ENCODE measurements at places on chromosomes 2 and 18. TPM values are rescaled to one million over a fixed set of nuclear protein-coding genes. Genes with fewer than 3 reads are reported as not detected.
A peak's percentile ranks its signal among the peaks of the same experiment; 100 is the strongest.

DNA sequence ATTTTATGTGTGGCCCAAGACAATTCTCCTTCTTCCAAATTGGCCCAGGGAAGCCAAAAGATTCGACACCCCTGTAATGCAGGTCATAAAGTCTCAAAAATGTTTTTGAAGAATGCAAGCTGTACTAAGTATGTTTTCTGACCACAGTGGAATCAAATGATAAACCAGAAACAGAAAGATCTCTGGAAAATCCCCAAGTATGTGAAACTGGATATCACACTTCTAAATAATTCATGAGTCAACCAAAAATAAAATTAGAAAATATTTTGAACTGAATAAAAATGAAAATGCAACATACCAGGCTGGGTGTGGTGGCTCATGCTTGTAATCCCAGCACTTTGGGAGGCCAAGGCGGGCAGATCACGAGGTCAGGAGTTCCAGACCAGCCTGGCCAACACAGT is 34.1 kb upstream of the UBE2F start:
- H3K4me1 ChIP-seq: 0 out of 2 replicates have a peak, but pooled peaks cover 3% of the 10 kb centered on the region
- no peaks in the 10 kb centered on the region for H3K27me3 ChIP-seq
- no peak for DNase-seq
- H3K36me3 ChIP-seq: peaks cover 12% of the 10 kb centered on the region

DNA sequence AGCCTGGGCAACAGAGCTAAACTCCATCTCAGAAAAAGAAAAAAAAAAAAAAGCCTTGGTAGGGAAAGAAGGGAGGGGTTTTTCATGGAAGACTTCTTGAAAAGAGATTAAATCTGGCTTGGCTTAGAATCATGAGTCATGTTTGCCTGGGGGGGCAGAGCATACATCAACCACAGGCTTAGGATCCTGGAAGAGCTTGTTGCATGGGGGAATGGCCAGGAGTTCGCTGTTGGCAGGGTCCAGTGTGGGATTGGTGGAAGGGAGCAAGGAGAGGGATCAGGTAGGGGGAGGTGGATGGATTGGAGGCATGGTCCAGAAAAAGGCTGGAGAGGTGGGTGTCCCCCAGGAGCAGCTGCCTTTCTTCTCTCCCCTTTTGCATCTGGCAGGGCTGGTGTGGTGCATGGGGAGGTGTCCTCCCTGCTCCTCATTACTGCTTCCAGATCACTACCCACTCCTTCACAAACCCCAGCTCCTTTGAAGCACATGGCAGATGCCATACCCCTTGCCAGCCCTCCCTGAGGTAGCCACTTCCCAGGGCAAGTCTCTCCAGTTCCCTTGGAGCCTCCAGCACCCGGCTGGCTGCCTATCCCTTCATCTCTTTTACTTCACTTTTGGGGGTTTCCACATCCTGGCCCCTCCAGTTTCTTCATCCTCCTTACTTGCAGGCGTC is 2.5 kb downstream of the ARMC9 start:
- H3K4me1 ChIP-seq: peaks cover 16% of the 10 kb centered on the region
- no peak overlapping the region for H3K27ac ChIP-seq
- DNase-seq: no peak
- no peak overlapping the region for H3K4me3 ChIP-seq

DNA sequence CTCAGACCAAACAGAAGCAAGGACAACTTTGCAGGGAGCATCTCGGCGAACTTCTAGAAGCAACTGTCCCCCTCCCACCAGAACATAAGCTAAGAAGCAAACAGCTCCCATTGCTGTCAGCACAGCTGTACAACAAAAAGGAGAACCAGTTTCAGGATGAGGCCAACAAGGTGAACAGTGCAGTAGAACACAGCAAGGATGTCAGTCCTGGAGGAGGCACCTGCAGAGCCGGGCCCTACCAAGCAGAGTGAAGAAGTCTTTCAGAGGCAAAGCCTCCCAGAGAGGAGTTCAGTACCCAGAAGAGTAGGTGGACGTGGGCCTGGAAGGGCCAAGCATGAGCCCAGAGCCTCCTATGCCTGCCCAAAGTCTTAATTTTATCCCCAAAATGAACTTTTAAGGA is 1.0 kb downstream of the PASK start:
- H3K27me3 ChIP-seq: no peaks in the 10 kb centered on the region
- H3K27ac ChIP-seq: no peak overlapping the region
- H3K36me3 ChIP-seq: no peaks in the 10 kb centered on the region
- peak overlapping the region; percentile 93 for H3K4me3 ChIP-seq

- no peaks in the 10 kb centered on the region for H3K36me3 ChIP-seq
- no peaks in the 10 kb centered on the region for H3K27me3 ChIP-seq
- no peak overlapping the region for H3K27ac ChIP-seq
- H3K4me1 ChIP-seq: no peaks in the 10 kb centered on the region
- DNase-seq: no peak
- H3K4me3 ChIP-seq: no peak overlapping the region
These were observed 38.8 kb upstream of the CAVIN2 start for GRCh38 chr2:191885650-191886049.

DNA sequence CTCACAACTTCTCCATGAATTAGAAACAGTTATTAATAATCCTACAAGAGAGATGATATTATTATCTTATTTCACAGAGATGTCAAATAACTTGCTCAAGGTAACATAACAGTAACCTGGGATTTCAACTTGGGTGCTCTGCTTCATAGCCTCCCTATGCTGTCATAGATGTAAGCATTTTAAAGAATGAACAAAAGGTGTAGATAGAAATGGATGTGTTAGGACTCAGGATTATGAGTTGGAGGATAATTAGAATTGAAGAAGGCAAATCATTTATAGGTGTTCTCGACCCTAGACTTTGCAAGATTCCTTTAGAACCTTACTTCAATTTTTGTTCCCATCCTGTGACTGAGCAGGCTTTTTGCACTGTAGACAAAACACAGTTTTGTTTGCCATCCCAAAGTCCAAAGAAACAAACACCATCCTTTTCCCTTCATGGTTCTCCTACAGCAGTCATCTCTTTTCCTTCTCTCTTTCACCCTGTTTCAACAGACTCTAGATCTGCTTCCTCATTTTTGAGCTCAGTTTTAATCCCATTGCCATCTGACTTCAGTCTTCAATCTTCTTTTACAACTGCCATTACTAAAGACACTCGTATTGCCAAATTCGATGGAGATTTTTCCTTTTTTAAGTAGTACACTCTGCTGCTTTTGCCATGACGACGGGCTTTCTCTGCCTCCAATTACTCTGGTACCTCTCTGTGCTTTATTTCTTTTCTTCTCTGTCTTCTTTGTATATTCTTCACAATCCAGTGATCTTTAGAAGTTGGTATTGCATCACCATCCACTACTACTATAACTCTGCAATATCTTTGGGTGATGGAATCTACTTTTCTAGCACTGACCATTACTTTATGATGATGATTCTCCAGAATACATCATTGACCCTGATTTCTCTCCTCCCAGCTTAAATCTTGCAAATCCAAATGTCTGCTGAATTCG is 4.5 kb downstream of the HNMT start:
- no peak overlapping the region for H3K27ac ChIP-seq
- H3K4me3 ChIP-seq: no peak overlapping the region
- no peaks in the 10 kb centered on the region for H3K36me3 ChIP-seq
- DNase-seq: no peak
- peaks cover 15% of the 10 kb centered on the region for H3K4me1 ChIP-seq

- no peak overlapping the region for H3K4me3 ChIP-seq
- no peak overlapping the region for H3K27ac ChIP-seq
- DNase-seq: no peak
- H3K4me1 ChIP-seq: peaks cover 13% of the 10 kb centered on the region
These were observed 374.8 kb downstream of the SLC4A3 start for GRCh38 chr2:220002251-220002650.

DNA sequence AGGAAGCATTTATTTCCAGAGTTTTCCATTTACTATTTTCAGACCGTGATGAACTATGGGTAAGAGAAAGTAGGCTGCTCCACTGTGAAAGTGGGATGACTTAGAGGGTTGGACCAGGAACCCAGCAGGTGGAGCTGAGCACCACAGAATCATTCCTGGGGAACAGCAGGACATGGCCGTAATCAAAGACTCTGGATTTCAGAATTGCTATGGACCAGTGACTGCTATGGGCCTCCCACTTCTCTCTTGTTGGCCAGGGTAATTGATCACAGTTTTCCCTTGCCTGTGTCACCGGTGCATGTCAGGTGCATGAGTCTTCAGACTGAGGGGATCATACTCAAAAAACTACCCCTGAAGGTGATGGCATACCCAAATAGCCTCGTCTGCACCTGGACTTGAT is 90.6 kb upstream of the GPC1 start:
- H3K36me3 ChIP-seq: no peaks in the 10 kb centered on the region
- DNase-seq: no peak
- no peak overlapping the region for H3K27ac ChIP-seq
- no peaks in the 10 kb centered on the region for H3K27me3 ChIP-seq

GRCh38 chr18:25517881-25518715 is 166.1 kb upstream of the ZNF521 start:
- no peak overlapping the region for H3K27ac ChIP-seq
- H3K27me3 ChIP-seq: no peaks in the 10 kb centered on the region
- no peaks in the 10 kb centered on the region for H3K36me3 ChIP-seq
- H3K4me3 ChIP-seq: no peak overlapping the region

DNA sequence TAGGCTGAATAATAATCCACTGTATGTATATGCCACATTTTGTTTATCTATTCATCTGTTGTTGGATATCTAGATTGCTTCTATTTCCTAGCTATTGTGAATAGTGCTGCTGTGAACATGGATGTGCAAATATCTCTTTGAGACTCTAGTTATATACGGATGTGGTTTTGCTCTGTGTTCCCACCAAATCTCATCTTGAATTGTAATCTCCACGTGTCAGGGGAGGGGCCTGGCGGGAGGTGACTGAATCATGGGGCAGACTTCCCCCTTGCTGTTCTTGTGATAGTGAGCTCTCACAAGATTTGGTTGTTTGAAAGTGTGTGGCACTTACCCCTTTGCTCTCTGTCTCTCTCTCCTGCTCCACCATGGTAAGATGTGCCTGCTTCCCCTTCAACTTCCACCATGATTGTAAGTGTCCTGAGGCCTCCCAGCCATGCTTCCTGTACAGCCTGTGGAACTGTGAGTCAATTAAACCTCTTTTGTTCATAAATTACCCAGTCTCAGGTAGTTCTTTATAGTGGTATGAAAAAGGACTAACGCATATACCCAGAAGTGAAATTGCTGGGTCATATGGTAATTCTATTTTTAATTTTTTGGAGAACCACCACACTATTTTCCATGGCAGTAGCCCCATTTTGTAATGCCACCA is 86.1 kb upstream of the UPP2 start:
- DNase-seq: no peak
- H3K27me3 ChIP-seq: peaks cover 33% of the 10 kb centered on the region
- H3K4me3 ChIP-seq: no peak overlapping the region
- no peaks in the 10 kb centered on the region for H3K36me3 ChIP-seq

DNA sequence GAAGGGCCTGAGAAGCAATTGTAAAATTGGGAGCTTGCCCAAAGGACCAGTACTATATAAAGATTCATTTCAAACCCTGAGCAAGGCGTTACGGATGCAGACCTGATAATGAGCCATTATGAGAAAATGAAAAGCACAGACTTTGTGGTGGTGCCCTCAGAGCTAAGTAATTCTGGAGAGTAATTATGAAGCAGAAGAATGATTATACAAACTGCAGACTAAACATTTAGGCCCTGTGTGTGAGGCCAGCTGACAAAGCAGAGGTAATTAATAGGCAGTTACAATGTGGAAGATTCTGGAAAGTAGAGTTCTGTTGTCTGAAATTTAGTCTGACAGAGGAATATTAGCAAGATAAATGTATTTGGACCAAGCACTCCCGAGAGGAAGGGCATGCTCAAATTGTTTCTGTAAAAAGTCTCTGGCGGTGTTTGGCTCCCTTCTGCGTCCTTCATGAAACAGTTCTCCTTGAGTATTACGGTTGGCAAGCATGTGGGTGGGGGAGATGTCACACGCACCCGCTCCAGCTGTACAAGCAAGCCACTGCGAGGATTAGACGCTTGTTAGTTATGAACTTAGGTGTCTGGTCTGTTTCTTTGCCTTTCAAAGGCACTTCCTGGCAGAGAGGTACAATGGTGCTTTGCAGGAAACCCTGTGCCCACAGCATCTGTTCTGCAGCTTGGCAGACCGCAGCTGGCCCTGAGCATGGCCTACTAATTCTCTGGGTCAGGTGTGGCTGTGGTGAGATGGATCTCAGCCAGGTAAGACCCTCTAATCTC is 45.5 kb downstream of the CDC42EP3 start:
- no peak for DNase-seq
- H3K36me3 ChIP-seq: no peaks in the 10 kb centered on the region
- H3K4me1 ChIP-seq: no peaks in the 10 kb centered on the region

DNA sequence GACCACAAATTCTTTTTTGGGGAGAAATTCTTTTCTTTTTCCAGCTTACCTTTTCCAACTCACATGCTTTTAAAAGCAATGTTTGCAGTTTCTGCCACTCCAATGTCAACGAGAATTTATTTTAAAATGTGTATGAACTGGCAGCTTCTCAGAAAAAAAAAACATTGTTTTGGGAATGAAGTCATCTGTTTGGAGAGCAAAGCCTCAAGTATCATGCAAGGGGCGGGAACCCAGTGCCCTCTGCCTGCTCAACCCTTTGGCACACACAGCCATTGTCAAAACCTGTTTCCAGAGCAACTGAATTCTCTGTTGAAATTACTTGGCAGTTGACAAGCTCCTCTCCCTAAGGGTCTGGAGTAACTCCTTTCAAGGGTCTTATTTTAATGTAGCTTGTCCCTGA is 128.5 kb downstream of the QPCT start:
- H3K27ac ChIP-seq: no peak overlapping the region
- H3K4me1 ChIP-seq: peaks cover 7% of the 10 kb centered on the region
- H3K36me3 ChIP-seq: no peaks in the 10 kb centered on the region
- DNase-seq: no peak
- no peaks in the 10 kb centered on the region for H3K27me3 ChIP-seq

GRCh38 chr2:187581125-187581896 is 27.1 kb upstream of the TFPI start:
- no peak overlapping the region for H3K27ac ChIP-seq
- peaks cover 16% of the 10 kb centered on the region for H3K4me1 ChIP-seq
- H3K27me3 ChIP-seq: no peaks in the 10 kb centered on the region

DNA sequence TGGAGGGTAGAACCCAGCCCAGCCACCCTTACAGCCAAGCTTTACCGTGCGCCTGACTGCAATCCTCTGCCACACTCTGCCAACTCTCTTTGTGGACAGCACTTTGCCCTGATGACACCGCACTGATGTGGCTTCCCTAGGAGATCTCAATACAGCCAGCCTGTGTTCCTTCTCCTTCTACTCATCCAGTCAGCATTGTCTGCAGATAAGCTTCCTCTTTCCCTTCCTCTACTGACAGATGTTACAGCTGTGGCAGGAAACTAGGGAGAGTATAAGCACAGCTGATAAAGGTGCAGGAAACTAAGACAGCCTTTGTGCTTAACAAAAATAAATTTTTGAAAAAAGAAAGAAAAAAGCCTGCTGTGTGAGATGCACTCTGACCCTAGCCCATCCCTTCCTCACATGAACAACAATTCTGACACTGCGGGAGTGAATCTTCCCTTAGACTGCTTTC is 25.0 kb downstream of the CEP68 start:
- no peak for DNase-seq
- no peaks in the 10 kb centered on the region for H3K27me3 ChIP-seq
- no peak overlapping the region for H3K27ac ChIP-seq
- no peak overlapping the region for H3K4me3 ChIP-seq

ANKRD53 gene
- 0.39 TPM for total RNA-seq

GALNT14 gene
- total RNA-seq: 6.8 TPM

NGEF gene
- total RNA-seq: 5.4 TPM

AQP12B gene
- total RNA-seq: not detected

GTF2A1L gene
- not detected for total RNA-seq

Measured in WTC11 (cell line).